Fibroblast of the aortic adventitia (primary cell): ENCODE measurements at places on chromosomes 16 and 17.

DNA sequence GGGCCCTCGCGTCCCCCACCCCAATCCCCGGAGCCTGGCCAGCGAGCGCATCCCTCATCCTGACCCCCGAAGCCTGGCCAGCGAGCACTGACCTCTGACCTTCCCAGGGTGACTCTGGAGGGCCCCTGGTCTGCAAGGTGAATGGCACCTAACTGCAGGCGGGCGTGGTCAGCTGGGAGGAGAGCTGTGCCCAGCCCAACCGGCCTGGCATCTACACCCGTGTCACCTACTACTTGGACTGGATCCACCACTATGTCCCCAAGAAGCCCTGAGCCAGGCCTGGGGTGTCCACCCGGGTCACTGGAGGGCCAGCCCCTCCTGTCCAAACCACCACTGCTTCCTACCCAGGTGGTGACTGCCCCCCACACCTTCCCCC is 2.3 kb downstream of the TPSD1 start:
- DNase-seq, result no peak

- DNase-seq, result peak; percentile 26
Observed at GRCh38 chr16:73154063-73154870, 106.3 kb upstream of the ZFHX3 start.

DNA sequence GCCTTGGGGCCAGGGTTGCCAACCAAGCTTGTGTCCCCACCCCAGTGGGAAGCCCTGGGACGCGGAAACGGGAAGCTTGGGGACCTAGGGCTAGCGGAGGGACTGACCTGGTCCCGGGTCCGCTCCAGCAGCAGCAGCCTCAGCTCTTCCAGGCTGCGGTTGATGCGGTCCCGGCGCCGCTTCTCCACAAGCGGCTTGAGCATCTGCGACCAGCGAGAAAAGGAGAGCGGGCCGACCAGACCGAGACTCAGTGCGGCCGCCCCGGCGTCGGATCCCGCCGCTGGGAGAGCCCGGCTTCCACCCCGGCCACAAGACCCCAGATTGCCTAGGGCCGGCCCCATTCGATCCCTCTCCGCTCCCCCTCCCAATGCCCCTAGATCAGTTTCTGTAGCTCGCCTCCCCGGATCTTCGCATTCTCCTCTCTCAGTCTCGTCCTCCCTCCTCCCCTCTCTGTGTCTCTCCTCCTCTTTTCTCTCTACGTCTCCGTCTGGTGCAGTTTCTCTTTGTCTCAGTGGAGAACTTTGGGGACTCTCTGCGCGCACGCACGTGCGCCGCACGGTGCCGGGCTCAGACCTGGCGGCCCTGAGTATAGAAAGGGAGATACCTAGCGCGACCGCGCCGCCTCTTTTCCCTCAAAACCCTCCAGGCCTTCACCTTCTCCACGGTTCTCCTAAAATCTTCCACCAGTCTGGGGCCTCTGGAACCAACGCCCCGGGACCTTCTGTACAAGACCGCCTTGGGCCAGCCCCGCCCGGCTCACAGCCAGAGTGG is 797 bp downstream of the HES7 start:
- peak; percentile 34 for DNase-seq

DNA sequence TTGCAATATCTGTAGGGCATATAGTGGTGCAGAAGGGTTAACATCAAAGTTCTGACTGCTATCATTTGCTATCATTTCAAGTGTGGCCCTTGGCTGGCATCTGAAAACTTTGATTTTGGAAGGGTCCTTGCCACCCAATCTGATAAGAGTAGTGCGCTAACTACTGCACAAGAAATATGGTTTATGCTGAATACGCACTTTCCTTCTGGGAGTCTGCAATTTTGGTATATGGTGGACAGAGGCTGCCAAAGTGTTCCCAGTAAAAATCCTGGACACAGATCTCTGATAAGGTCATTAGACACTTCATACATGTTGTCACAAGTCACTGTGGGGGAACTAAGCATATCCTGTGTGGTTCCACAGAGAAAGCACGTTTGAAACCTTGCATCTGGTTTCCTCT is 461.6 kb upstream of the CDH11 start:
- DNase-seq, result no peak

GRCh38 chr16:735982-736453 is 4.8 kb downstream of the CIAO3 start:
- no peak for DNase-seq

GRCh38 chr17:74295625-74296547 is 21.9 kb downstream of the DNAI2 start:
- peak; percentile 67 for DNase-seq

GRCh38 chr17:66580184-66580955 is 254.5 kb upstream of the CACNG5 start:
- DNase-seq, result peak; percentile 59

DNA sequence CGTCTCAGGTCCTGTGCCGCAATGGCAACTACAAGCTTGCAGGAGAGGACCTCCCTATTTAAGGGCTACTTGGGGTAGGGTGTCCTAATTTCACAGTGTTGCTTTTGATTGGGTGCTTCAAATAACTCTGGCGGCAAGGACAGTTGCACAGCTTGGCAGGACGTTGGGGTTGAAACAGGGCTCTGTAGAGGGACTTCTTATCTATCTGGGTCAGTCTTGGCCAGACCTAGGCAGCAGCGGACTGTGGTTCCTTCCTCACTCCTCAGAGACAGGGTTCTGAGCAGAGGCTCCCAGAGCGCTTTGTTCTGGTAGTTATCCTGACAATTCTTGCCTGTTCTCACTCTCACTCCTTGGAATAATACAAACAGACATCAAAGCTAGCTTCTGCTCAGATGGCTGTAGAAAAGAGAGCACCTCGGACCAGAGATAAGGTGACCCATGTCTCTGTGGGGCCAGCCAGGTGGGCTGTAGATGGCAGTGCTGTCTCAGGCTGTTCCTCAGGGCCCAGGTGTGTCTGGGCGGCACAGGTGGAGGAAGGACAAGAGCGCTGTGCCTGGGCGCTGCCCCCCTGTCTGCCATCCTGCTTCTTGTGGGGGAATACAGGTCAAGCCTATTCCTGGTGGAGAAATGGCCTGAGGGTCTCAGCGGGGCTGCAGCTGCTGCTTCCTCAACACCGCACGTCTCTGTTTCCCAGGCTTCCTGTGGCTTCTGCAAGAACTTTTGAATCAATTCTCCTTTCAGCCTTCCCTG is 61.0 kb downstream of the PLD6 start:
- DNase-seq, result no peak

GRCh38 chr17:81636505-81637288 is at the start of the genes NPLOC4 and TSPAN10:
Gene NPLOC4, minus strand, starts transcription at chr17:81637112. Its CDS starts 182 bp downstream, at chr17:81636930.
Gene TSPAN10, plus strand, starts transcription at chr17:81637196. Its CDS starts 5,217 bp downstream, at chr17:81642413.
- DNase-seq, result peak; percentile 83

- no peak for DNase-seq
Observed at GRCh38 chr17:49939318-49939717, 29.7 kb upstream of the DLX4 start.

DNA sequence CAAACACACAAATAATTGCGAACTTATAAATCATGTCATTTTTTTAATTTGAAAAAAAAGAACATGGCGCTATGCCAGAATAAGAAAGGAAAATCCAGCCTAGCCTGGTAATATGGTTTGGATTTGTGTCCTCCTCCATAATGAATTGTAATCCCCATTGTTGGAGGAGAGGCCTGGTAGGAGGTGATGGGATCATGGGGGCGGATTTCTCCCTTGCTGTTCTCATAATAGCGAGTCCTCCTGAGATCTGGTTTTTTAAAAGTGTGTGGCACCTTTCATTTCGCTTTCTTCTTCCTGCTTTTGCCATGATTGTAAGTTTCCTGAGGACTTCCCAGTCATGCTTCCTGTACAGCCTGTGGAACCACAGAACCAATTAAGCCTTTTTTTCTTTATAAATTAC is 65.9 kb upstream of the TANC2 start:
- no peak for DNase-seq

DNA sequence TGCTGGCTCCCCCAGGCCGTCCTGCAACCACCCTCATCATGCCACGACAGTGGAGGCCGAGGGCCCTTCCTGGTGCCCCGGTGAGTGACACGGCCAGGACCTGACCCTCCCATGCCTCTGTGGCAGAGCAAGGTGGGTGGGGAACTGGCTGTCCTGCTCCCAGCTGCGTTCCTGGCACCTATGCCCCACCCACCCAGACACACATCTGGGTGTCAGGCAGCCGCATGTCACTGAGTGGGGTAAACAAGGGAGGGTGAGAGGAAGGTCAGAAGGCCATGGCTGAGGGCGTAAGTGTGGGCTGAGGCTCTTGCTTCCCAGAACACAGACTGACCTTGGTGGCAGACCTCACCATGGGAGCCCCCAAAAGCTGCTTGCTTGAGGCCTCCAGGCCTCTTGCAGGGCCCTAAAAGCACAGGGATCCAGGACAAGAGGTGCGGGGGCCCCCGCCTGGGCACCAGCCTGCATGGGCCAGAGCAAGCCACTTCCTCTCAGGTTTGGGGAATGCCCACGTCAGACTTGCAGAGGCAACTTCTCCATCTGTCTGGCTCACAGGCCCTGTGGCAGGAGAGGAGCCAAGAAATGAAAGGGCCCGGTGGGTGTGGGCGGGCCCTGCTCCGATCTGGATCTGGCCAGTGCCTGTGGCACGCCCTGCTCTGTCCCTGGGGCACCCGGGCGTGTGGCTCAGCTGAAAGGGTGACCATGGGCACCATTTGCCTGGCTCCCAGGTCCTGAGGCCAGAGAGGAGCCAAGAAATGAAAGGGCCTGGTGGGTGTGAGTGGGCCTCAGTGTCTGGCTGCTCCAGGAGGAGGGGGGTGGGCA is 3.9 kb upstream of the CCDC57 start:
- DNase-seq, result peak; percentile 87

DNA sequence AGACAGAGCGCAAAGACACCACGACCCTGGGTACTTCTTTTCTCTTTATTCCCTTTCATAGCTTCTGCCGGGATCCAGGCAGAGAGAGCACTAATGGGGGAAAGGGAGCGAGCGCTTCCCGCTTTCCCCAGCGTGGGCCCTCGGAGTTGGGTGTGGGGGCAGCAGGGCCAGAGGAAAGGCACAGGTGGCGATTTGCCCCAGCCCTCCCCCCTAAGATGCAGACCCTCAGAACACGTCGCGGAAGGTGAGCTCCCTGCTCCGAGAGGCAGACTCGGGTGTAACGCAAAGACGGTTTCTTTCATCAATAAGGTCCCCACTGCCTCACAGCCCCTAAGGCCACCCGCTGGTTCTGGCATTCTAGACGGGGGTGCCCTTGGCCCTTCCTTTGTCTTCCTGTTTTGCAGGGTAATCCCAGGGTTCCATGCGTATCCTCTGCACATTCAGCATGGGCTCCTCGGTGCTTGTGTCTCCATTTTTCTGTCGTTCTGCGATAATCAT is 570 bp upstream of the NME3 start:
- DNase-seq, result no peak

DNA sequence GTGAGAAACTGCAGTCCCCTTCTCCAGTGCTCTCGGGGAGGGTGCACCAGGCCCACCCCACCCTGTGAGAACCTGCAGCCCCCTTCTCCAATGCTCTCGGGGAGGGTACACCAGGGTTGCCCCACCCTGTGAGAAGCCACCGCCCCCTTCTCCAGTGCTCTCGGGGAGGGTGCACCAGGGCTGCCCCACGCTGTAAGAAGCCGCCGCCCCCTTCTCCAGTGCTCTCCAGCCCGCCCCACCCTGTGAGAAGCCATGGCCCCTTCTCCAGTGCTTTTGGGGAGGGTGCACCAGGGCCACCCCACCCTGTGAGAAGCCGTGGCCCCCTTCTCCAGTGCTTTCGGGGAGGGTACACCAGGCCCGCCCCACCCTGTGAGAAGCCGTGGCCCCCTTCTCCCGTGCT is 12.1 kb downstream of the SPATA33 start:
- DNase-seq, result no peak

GRCh38 chr17:17027442-17028058 is 14.7 kb upstream of the MPRIP start:
- DNase-seq, result no peak

DNA sequence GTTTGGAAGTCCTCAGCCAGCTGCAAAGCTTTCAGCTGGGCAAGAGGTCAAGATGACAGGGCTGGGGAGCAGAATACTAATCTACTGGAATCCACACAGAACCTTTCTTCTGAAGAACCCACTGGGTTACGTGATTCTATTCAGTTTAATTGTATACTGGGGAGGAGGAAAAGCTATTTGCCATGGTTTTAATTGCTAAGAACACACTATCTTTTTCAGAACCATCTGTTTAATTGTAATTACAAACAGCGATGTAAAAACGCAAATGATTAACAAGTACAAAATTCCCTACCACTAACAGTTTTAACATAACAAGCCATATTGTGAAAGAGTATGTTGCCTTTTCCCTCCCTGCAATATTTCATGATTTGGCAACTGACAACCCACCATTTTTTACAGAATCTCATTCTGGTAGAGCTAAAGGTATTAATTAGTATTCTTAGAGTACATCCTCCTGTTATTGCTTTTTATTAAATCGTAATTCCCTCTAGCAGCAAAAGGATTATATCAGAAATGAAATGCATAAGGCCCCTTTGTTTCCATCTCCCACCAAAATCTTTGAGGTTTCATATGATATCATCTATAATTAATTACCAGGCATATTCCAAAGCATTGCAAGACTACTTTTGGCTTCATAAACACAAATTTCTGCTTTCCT is 12.1 kb downstream of the HYDIN start:
- no peak for DNase-seq

- peak; percentile 25 for DNase-seq
Observed at GRCh38 chr16:83738923-83739503, 68.8 kb upstream of the HSBP1 start.

DNA sequence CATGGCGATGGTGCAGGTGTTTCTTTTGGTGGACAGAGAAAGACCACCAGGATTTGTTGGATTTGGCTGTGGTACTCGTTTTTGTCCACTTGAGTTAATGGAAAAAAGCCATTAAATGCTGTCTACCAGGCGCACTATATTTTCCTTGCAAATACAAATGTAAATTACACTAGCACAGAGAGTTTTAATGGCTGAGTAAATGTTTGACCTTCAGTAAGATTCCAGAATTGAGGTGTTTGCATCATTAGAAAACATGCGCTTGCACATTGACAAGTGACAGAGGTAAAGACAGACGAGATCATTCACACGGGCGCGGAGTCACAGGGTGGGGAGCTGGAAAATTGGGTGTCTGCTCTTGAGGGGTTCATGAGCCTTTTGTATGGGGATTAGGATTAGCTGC is 53.5 kb upstream of the AKTIP start:
- no peak for DNase-seq

DNA sequence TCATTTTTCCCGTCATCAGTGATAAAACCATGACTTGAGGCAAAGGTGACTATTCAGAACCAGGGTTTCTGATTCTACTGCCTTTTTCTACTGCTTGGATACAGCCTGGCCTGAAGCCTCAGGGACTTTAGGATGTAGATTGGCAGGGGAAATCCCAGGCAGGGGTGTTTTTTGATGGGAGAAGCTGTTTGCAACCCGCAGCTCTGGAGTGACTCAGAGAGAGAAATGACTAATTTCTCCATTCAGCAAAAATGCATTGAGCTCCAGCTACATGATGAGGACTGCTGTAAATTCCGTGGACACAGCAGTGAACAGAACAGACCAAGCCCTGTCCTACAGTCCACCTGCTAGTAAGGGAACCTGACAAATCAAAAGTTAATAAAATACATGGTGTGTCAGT is 560.6 kb downstream of the CDH13 start:
- peak; percentile 75 for DNase-seq
